ENCODE measurements at places on chromosomes 6 and 20. TPM values are rescaled to one million over a fixed set of nuclear protein-coding genes. Genes with fewer than 3 reads are reported as not detected.

Gene UST
- 8.9 TPM for total RNA-seq

Gene CTCFL
- total RNA-seq = not detected

Gene MRAP2
- total RNA-seq = 0.13 TPM

Gene SLC35D3
- 0.08 TPM for total RNA-seq

Gene CCN5
- 5.0 TPM for total RNA-seq

Gene HLA-F
- total RNA-seq = 0.16 TPM
